Fibroblast of skin of abdomen (primary cell): ENCODE measurements at places on chromosomes 6 and 20.

- no peak for DNase-seq
Measured at GRCh38 chr6:160132297-160132637, 10.7 kb downstream of the SLC22A1 start.

DNA sequence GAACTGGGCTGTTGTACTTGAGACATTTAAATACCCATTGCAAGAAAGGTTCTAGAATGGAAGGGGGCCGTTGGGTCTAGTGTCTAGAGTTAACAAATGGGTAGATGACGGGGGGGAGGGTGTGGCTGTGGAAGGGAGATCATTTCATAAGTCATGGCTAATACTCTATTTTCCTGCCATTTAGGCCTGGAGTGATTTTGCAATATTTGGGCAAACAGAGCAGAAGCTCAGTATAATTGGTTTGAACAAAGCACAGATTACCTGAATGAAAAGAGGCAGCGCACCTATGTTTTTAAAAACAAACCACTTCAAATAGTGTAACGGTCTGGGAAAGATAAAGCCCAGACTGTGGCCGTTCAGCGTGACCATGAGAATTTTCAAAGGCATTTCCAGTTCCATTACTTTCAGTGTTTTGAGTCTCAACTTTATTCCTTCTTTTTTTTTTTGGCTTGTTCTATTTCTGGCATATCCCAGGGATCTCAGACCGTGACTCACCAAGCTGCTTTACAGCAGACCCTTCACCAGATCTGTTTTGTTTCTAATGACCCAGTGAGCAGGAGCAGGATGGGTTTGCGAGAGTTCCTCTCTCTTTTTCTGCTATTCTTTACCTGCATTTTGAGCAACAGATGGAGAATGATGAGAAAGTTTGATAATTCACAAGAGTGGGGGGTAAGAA is 73.7 kb downstream of the LYRM2 start:
- peak; percentile 5 for DNase-seq

- DNase-seq: peak; percentile 24
Measured at GRCh38 chr6:165245287-165245686, 64.1 kb downstream of the C6orf118 start.

- DNase-seq: peak; percentile 20
Measured at GRCh38 chr6:112983713-112984261, 636.7 kb downstream of the RFPL4B start.

GRCh38 chr6:96613291-96613999 is 50.5 kb downstream of the FHL5 start:
- no peak for DNase-seq

DNA sequence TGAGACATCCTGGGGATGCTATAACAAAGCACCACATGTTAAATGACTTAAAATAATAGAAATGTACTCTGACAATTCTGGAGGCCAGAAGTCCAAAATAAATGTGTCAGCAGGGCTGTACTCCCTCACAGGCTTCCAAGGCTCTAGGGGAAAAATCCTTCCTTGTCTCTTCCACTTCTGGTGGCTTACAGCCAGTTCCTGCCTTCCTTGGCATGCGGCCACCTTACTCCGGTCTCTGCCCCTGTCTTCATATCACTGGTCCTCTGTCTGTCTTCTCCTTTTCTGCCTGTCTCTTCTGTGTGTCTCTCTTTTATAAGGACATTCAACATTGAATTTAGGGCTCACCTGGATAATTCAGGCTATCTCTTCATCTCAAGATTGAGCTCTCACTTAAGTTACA is 155.3 kb upstream of the SYNCRIP start:
- DNase-seq: no peak

GRCh38 chr6:53524455-53524815 is 20.5 kb downstream of the GCLC start:
- DNase-seq: peak; percentile 75

- no peak for DNase-seq
Measured at GRCh38 chr6:3466488-3467219, 9.8 kb upstream of the SLC22A23 start.

DNA sequence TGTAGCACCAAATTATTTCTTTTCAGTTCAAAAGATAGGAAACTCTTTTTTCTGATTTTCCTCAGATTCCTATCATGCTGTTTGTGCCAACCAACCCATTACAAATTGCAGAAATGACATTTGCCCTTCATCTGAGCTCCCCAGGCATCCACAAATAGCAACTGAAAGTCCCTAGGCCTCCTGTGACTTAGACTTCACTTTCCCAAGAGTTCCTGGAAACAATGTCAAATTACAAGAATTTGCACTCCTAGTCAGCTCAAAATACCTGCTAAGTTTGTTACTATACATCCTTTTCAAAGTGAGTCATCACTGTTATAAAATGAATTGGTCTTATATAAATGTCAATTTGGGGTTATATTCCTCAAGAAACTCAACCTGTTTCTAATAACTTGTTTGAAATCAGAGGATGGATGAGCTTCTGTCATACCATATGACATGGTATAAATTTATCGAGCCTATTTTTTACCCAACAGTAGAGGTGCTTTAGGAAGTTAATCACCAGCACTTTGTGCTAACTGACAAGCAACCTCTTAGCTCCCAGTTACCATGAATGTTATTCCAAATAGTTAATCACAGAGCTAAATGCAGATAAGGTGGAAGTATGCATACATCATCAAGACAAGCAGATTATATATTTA is 256.5 kb downstream of the HACE1 start:
- DNase-seq: peak; percentile 38

DNA sequence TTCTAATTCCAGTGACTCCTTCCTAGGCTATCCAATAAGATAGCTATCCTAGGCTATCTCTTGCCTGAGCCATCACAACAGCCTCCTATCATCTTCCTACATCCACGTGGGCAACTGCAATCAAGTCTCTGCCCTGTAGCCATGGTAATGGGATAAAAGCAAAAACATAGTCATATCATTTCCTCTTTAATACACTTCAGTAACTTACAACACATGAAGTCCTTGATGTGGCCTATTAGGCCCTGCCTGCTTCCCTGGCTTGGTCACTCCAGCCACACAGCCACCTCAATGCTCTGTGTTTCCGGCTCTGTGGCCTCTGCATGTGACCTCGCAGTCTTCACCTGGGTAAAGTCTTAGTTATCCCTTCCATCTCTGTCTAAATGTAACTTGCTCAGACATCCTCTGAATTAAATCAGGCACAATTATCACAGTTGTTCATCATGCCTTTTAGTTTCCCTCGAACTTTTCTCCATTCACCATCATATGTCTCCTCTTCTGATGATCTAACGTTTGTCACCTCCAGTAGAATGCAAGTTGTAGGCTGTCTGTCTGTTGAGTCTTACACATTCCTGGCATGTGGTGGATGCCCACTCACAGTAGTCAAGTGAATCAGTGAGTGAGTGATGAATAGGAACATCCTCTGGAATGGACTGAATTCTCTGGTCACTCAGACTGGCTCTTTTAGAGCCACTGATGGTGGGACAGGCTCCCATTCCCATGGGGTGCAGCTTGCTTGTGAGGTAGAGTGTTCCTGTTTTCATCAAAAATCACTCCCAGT is 229.4 kb downstream of the TBC1D7 start:
- DNase-seq: no peak

DNA sequence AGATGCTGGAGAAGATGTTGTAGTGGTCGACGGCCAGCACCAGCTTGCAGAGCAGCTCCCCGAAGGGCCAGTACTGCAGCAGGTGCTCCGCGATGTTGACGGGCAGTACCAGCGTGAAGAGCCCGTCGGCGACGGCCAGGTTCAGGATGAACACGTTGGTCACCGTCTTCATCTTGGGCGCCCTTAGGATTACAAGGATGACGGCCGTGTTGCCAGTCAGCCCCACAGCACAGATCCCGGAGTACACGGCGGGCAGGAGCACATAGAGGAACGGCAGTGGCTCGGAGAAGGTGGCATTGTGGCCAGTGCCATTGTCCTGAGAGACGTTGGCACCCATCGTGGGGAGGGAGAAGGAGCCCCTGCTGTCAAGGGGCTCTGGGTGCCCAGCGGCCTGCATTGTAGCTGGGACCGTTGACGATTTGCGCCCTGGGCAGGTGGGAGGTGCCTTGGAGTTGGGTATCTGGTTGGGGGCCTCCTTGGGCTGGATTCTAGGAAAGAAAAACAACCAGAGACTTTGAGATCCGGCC is 867 bp downstream of the NPBWR2 start:
- DNase-seq: no peak

DNA sequence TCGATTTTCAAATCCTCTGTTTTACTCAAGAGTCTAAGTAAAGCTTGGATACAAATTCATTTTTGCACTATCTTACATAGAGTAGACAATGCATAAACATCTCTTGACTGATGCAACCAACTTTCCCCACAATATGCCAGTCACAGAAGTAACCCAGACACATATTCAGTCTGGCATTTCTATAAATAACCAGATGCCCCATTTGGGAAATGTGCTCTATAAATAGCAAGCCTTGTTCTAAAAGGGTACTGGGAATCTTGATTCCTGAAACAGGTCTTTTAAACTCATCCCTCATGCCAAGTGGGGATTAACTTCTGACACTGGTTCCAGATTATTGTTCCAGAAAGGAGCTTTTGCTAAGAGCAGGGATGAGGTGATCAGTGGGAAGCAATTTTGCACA is 411.7 kb downstream of the EPM2A start:
- DNase-seq: no peak

DNA sequence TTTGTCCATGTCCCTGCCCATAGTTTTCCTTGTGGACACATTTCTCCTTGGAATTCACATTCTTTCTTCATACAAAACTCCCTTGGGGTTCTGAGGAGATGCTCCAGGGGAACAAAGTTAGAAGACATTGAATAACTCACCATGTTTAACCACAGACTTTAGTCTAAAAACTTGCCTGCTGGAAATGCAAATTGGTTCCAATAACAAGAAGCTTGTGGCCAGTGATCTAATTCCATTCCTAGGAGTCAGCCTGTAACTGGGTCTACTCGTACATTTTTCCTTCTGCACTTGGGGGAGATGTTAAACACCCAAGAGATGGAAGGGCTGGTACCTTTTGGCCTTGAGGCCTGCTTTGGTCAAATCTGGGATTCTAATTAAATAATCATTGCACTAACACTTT is 60.2 kb downstream of the SCML4 start:
- DNase-seq: peak; percentile 75

DNA sequence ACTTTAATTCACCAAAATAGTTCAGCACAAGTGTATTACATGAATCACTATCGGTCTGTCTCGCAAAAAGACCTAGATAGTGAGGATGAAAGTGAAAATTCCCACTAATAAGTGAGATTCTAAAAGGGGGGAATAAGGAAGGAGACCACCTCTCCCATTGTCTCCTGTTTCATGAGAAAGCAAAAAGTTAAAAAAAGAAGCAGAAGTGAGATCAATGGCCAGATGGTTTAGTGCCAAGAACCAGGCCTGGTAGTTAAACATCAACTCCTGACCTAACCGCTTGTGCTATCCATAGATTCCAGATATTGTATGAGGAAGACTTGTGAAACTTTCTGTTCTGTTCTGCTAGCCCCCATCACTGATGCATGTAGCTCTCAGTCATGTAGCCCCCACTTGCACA is 293.0 kb downstream of the RNGTT start:
- DNase-seq: no peak

- DNase-seq: no peak
Measured at GRCh38 chr6:135651964-135652755, 154.6 kb upstream of the AHI1 start.

GRCh38 chr20:60693496-60694133 is 558.4 kb upstream of the CDH4 start:
- DNase-seq: no peak

DNA sequence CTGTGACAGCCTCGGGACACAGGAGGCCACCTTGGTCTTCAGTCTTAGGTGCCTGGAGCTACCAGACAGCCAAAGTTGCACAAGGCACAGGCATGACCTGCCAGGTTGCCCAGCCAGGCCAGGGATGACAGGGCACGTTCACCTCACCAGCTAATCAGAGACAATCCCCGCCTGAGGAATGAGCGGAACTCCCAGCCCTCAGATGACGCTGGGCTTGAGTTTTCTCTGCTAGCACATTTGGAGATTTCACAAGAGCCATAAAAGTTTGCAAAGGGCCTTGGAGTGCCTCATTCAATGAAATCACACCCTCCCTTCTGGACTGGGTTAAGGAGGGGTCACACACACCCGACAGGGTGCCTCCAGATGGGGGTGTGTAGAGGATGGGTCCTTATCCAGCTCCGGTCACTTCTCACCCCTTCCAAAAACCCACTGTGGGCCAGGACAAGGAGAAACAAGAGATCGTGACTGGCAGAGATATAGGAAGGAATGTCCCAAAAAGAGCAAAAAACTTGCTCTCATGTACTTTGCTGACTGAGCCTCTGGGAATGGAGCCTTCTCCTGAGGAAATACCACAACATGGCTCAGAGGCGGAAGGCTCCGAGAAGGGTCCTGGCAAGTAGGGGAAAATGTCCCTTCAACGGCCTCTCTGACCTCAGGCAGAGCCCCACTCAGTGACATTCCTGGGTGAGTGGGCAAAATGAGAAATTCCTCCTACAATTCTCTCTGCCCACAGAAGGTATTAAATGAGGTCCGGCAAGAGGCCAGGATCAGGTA is 121.6 kb downstream of the ISM1 start:
- DNase-seq: no peak

GRCh38 chr20:39878809-39879208 is 810.2 kb downstream of the MAFB start:
- peak; percentile 38 for DNase-seq

GRCh38 chr6:110053395-110054240 is 75.5 kb downstream of the GPR6 start:
- DNase-seq: peak; percentile 51

DNA sequence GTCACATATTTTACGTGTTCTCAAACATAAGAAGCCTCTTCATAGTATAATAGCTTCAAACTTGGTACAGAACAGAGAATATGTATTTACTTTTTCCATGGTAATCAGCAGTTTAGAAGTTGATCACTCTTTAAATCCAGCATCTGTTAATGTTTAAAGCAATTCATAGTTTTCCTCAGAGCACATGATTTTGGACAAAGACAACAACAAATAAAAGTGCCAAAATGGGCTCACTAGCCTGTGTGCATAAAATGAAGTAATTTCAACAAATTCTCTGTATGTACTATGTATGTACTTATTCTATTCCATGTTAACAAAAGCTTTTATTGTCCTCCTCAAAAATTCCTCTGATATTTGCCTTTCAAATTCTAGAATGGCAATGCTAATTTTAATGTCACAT is 38.1 kb upstream of the UST start:
- DNase-seq: no peak

DNA sequence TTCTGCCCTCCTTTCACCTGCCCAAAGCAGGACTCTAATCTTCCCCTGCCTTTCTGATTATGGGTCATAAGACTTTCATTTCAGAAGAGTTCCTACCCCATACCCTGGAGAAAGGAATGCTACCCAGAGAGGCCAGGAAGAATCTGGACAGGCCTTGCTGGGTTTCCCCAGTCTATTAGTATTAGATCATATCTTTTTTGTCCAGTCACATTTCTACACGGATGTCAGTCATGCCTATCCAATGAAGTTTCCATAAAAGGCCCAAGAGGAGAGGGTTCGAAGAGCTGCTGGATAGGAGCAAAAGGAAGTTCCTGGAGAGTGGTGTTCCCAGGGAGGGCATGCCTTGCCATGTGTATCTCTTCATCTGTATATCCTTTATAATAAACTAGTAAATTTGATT is 3.2 kb downstream of the POLH start:
- peak; percentile 10 for DNase-seq

DNA sequence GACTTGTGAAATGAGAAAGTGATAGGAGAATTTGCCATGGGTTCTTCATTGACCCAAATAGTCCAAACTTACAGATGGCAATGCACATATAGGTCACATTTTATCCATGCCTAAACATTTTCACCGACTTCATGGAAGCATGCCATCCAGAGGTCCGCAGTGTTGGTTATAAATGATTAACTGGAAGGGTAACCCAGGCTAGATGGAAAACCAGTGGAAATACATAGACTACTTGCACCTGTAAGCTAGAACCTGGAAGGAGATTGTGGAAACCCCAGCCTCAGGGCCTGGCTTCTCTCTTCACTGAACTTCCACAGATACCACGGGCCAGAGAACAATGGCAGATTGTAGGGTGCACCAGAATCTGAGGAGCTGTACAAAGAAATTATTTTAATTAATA is 103.8 kb upstream of the SYNDIG1 start:
- DNase-seq: no peak
